Activated CD4-positive, alpha-beta T cell treated with anti-CD3 and anti-CD28 coated beads for 36 hours (primary cell): ENCODE measurements at places on chromosomes 7 and 10. TPM values are rescaled to one million over a fixed set of nuclear protein-coding genes. Genes with fewer than 3 reads are reported as not detected.

C10orf105 gene
- 0.34 TPM for total RNA-seq

TMEM72 gene
- total RNA-seq = not detected

NODAL gene
- not detected for total RNA-seq

EN2 gene
- not detected for total RNA-seq

UTF1 gene
- total RNA-seq = not detected

CRTAC1 gene
- total RNA-seq = not detected

CYP26C1 gene
- total RNA-seq = 0.09 TPM

- no peak for DNase-seq
Observed at GRCh38 chr7:50920031-50920635, 137.4 kb upstream of the GRB10 start.

DNA sequence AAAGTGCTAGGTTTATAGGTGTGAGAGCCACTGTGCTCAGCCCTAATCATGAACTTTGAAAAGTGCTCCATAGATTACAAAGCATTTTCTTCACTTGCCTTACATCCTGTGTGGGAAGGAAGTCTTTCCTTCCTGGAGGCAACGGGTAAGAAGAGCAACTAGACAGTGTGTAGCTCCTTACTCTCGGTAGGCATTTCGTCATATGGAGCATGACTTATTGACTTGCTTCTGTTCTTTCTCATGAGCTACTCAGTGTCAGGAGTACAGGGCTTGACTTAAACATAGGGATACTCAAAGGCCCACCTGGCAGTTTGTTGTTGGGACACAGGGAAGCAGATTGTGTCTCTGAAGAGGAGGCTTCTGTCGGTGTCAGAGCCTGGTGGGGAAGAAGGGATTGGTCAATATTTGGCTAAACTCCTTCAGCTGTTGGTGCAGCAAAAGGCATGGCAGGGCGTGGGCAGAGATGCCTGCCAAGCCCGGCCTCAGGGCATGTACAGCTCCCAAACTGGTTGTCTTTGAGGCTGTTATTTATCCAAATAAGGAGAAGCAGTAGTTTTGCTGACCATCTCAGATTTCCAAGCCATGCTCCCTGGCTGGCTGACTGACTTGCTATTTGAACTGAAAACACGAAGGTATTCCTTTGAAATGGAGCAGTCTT lies 248.9 kb downstream of the KIAA1217 start:
- no peak for DNase-seq

GRCh38 chr7:38675494-38676106 lies 44.4 kb upstream of the AMPH start:
- no peak for DNase-seq

DNA sequence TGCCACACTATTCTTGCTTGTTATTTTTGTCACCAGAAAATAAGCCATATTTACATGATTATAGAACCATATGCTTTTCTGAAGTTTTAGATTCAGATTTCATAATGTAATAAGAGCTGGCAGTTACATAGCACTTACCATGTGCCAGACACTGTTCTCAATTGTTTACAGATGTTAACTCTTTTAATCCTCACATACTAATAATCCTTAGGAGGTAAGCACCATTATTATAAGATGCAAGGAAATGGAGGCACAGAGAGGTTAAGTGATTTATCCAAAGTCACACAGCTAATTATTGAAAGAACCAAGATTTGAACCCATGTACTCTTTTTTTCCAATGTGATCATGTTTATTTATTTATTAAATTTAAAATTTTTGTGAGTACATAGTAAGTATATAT lies 57.2 kb downstream of the CREB5 start:
- DNase-seq = no peak

GRCh38 chr7:135475521-135475920 lies 34.4 kb downstream of the CNOT4 start:
- no peak for DNase-seq

GRCh38 chr7:25389489-25390106 lies 161.3 kb upstream of the NPVF start:
- DNase-seq = peak; percentile 19

- no peak for DNase-seq
Observed at GRCh38 chr10:58574058-58574457, 61.4 kb downstream of the BICC1 start.

- DNase-seq = peak; percentile 83
Observed at GRCh38 chr7:139915864-139916716, 87.0 kb downstream of the TBXAS1 start.

DNA sequence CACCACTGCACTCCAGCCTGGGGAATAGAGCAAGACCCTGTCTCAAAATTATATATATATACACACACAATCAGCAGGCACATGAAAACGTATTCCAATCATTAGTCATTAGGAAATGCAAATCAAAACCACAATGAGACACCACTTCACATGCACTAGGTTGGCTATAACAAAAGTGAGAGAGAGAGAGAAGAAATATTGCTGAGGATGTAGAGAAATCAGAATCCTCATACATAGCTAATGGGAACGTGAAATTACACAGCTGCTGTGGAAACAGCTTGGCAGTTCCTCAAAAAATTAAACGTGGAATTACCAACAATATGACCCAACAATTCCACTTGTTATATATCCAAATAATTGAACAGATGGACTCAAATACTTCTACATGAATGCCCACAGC lies 43.3 kb upstream of the CNNM1 start:
- no peak for DNase-seq

DNA sequence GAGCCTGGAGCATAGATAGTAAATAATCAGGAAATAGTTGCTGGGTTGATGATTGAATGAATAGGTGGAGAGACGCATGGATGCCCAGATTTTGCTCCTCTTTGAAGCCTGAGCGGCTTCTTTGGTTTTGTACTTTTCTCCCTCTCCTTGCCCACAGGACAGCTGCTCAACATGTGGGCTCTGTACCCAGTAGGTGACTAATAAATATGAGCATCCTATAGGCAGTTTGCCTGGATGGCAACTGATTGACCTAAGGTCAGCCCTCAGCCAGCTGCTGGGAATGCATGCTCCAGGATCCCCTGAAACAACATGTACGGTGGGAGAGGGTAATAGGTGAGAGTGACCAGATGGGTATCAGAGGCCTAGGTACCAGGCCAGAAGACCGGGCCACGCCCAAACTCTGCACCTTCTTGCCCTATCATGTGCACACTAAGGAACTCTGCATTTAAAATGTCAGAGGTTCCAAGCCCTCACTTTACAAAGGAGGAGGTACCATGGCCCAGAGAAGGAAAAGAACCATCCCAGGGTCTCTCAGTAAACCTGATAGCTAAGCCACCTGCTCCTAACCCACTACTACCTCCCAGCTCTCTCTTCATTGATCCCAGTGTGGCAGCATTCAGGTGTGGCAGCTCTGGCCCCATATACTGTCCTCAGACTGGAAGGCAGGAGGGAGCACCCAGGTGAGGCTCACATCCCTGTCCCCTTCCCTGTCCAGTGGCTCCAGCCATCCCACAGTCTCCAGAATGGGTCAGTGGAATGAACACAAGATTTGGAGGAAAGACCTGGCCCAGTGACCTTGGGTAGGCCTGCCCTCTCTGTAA lies 2.7 kb upstream of the ZCCHC24 start:
- DNase-seq = no peak

- DNase-seq = no peak
Observed at GRCh38 chr10:116385994-116386809, 41.4 kb upstream of the PNLIPRP3 start.

DNA sequence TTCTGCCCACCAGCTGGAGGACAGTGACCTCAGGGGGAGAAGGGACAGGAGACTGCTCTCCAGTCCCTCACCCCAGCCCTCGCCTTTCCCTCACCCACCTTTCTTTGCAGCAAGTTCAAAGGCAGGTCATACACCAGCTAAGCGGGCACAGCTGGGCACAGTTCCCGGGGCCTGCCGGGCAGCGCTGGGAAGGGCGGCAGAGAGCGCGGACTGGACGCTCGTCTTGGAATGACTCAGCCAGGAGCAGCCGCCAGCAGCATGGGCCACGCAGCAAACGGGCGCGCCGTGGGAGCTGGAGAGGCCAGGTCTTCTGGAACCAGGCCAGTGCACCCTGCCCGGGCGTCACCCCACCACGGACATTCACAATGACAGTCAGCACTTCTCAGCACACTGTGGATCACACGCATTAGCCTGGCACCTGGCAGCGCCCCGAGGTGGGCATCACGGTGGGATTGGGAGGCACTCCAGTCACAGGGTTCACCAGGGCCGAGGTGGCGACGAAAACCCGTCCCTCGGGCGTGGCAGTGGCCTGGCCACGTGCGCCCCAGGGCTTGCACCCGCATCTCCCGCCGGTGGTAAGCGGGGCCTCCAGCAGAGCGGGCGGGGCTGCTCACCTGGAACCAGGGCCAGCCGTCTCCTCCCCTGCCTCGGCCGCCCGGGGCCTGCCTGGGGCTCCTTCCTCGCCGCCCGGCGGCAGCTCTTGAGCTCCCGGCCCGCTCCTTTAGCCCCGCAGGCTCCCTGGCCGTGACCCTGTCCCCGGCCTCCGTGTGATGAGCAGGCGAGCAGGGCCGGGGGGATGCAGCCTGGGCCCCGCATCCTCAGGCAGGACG lies 29.0 kb upstream of the WDFY4 start:
- DNase-seq = peak; percentile 35

- DNase-seq = no peak
Observed at GRCh38 chr7:33191340-33191739, 62.0 kb downstream of the BBS9 start.

DNA sequence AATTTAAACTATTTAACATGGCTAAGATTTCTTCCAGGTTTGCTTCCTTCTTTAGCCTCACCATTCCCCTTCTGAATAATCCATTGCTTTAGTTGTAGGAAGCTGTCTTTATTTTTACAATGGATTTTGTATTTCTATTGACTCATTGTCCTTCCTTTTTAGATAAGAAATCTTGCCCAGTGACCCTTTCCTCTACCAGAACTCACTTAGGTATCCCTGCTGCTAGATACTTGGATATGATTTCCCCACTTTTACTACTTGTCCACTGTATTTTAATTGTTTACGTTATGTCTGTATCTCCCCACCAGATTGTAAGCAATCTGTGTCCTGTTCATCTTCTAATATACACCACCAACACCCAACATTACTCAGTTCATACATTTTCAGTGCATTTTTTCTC lies 47.7 kb upstream of the MDFIC start:
- DNase-seq = no peak

DNA sequence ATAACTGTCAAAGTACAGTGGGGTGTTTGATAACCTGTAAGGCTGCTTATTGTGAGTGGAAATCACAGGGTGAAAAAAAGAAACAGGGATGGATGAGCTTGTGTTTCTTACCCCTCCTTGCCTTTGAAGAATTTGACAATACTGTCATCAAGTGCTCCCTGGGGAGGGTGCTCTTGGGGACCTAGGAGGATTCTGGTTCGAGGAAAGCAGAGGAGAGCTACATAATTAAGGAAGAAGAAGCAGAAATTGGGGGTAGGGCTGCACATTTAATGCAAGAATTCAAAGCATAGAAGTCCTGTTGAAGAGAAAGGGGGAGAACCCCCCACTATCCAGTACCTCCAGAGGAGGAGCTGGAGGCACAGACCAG lies 208.1 kb upstream of the PHYHIPL start:
- no peak for DNase-seq

- no peak for DNase-seq
Observed at GRCh38 chr10:70662362-70663220, 9.7 kb upstream of the ADAMTS14 start.

- DNase-seq = no peak
Observed at GRCh38 chr7:89773611-89774010, 380.7 kb upstream of the STEAP1 start.

- DNase-seq = no peak
Observed at GRCh38 chr10:619710-620109, 69.8 kb downstream of the DIP2C start.

DNA sequence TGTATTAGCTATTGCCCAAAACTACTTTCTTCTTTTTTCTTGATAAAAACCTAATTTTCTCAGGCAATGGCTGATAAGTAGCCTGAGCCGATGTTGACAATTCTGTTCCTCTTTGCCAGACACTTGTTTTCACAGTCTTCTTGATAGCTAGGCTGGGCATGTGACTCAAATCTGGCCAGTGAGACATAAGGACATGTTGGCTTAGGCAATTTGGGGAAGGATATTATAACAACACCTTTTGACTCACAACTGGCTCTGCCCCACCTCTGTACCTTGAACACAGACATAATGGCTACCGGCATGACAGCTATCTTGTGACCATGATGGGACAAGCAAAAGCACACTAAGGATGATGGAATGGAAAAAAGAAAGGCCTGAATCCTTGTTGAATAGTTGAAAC lies 72.9 kb upstream of the GPR22 start:
- peak; percentile 18 for DNase-seq

GRCh38 chr10:6176691-6177231 lies 26.0 kb upstream of the PFKFB3 start:
- DNase-seq = no peak
